ENCODE measurements at places on chromosomes 12 and 14. TPM values are rescaled to one million over a fixed set of nuclear protein-coding genes. Genes with fewer than 3 reads are reported as not detected.

GRCh38 chr12:44397631-44398030 is 478.5 kb downstream of the NELL2 start:
- DNase-seq: no peak

OTUB2 gene
- total RNA-seq: 6.7 TPM

MDP1 gene
- 30.2 TPM for total RNA-seq

CDC42BPB gene
- total RNA-seq: 76.5 TPM

DNA sequence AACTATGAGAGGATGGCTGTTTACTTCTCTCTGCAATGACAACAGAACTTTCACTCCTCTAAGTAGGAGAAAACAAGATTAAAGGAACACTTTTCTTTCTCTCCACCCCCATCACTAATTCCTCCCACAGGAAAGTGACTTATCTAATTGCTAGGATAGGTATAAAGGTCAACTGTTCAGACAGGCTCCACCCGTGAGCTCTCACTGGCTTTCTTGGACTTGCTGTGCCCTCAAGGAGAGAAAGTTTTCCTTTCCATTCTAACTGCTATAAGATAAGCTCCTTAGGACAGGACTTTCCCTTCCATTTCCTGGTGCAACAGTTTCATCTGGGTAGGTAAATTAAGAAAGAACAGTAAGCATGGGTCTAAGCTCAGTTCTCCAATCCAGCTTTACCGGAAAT is 4.8 kb downstream of the SLC41A2 start:
- no peak for DNase-seq

DNA sequence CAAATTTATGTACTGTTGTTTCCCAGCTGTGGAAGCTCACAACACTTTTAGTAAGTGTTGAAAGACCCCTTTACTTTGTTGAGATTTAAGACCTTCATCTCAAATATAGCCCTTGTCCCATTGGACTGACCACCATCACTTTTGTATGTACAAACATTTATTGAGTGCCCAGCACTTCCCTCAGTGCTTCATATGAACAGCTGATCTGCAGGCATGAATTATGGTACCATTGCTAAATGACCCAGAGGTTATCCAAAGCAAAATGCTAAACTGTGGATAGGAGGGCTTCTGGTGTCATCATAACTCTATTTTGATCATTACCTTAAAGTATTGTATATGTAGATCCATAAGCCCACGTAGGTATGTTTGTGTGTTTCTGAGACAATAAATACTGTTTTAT is 285.7 kb upstream of the RGS6 start:
- DNase-seq: no peak

MANSC4 gene
- total RNA-seq: not detected

GRCh38 chr14:73290279-73290678 is 53.0 kb downstream of the PAPLN start:
- no peak for DNase-seq

NOVA1 gene
- total RNA-seq: 25.4 TPM

DNA sequence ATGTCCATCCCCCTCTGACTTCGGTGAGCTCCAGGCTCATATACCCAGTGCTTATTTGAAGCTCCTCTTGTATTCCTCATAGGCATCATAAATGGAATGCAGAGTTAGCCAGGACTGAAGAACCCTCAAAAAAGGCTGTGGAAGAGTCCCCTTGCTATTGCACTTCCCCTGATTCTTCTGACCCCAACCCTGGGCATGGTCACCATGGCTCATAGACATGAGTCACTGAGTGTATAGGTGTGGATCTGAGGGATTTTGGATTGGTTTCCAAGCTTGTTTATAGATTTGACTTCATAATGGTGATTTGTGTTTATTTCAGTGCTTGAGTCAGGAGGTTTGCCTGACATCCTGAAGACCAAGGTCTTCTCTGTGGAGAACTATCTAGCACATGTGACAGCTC is 98.4 kb upstream of the SLC38A2 start:
- no peak for DNase-seq

DNA sequence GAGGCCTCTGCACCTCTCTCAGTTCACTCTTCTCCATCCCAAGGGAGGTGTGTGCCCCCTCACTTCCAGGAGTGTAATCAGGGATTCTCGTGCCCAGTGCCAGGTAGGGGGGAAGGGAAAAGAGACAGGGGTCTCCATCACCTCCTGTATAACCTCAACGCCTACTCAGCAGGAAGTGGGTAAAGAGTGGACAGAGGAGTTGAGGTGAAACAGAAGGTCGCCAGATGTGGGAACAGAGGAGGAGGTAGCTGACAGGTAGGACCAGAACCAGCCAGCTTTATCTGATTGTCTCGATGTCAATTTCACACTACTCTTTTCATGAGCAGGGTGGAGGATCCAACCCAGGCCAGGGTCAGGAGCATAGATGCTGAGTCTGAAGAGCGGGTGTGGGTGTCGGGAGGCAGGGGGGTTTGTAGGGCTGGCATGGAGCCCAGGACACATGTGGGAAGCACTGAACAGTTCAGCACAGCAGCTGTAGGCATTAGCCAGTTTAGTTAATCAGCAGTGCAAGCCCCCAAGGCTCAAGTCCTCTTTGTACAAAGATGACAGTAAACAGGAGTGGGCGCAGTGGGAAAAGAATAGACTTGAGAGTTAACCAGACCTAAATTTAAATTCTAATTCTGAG is 213.5 kb downstream of the PELI2 start:
- no peak for DNase-seq

- no peak for DNase-seq
Observed at GRCh38 chr14:90544971-90545370, 148.1 kb downstream of the CALM1 start.

DNA sequence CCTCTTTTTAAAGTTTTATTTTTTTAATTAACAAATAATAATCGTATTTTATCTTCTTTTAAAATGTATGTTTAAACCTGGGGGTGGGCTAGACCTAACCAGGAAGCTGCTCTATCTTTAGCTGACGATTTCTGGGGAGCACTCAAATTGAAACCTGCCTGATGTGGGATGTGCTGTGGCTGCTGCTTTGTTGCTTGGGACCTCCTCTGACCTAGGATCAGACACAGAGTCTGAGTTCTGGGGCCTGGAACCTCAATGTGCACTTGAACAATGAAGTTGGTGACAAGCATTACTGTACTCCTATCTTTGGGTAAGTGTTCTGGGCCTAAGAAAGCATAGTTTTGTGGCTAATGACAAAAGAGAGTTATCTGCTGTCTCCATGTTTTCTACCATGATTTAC is 386.7 kb downstream of the DAD1 start:
- DNase-seq: no peak

DNA sequence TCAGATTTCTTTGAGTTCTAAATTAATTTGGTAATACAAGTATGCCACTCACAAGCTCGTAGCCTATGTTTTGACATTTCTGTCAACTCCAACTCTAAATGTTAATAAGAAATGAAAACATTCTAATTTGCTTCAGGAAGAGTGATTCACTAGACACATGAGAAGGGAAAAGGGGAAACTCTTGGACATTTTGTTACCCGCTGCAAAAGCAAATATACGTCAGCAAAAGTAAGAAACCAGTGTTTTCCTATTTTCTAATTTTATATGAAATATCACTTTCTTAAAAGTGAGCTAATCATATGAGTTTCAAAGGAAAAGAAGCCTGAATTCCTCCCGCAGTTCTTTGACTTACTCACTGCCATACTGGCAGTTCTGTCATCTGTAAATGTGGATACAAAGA is 162.3 kb downstream of the GRIP1 start:
- DNase-seq: no peak

- no peak for DNase-seq
Observed at GRCh38 chr14:33484264-33484663, 466.6 kb downstream of the EGLN3 start.

DNA sequence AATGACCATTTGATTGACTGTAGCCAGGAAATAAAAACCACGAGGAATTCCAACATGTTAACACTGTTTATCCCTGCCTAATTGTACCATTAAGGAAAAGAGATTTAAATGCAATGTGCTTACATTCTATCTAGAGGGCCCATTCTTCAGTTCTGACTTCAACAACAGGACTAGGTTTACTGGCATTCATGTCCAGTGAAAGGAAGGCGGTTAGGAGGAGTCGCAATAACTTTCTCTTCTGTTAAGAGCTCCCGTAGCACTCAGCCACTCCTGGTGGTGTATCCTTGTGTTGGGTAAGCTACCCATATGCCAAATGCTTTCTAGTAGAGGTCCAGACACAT is 154.7 kb downstream of the STXBP6 start:
- DNase-seq: no peak

- no peak for DNase-seq
Observed at GRCh38 chr12:52899338-52900035, 5.4 kb downstream of the KRT8 start.

DNA sequence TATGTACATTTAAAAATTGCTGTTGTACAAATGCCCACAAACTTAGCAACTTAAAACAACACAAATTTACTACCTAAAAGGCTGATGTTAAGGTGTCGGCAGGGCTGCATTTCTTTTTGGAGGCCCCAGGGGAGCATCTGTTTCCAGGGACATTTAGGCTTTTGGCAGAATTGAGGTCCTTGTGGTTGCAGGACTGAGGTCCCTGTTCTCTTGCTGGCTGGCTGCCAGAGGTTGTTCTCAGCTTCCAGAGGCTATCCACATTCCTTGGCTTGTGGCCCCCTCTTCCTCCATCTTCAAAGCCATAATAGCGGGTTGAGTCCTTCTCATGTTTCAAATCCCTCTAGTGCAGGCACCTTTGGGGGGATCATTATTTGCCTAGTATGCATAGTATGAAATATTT is 22.4 kb upstream of the KRT83 start:
- no peak for DNase-seq

- DNase-seq: peak; percentile 96
Observed at GRCh38 chr12:76927170-76927784, 48.5 kb upstream of the CSRP2 start.

- no peak for DNase-seq
Observed at GRCh38 chr12:12673296-12673695, 22.7 kb downstream of the GPR19 start.

- no peak for DNase-seq
Observed at GRCh38 chr14:57487771-57488170, 5.9 kb downstream of the CCDC198 start.

- DNase-seq: no peak
Observed at GRCh38 chr12:93921521-93921920, 226.9 kb upstream of the PLXNC1 start.

DNA sequence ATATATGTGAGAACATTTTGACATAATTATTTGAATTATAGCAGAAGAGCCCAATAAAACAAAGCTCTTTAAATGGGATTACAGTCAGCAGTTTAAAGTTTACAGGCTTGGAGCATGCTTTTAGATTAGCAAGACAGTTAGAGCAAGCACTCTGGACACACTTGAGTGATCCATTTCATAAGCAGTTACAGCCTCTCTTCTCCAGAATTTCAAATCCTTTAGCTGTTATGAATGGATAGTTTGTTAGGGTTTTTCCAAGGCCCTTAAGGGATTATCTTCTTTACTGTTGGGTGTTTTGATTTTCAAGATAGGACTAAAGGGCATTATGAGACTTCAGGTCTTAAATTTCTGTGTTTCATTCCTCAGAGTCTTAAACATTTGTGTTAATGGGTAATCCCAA is 36.3 kb downstream of the BEST3 start:
- no peak for DNase-seq

DNA sequence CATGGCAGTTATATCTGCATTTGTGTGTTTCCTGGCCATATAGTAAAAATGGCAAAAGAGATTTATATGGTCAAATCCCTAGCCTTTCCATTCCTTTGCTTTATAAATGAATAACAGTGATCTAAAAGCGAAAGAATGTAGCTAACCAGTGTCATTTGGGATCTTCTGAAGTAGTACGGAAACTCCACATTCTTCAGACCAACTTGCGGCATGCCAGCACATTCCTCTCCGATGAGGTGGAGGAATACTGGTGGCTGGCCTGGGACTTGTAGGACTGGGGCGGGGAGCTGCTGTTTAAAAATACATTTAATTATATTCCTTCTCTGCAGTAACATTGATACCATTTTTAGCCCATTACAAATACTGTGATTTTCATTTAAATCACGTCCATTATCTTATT is 85.3 kb downstream of the SAMD4A start:
- DNase-seq: peak; percentile 90

CSRP2 gene
- total RNA-seq: 121 TPM

TMPO gene
- 176 TPM for total RNA-seq

PRR4 gene
- 1.2 TPM for total RNA-seq
